Stimulated activated CD8-positive, alpha-beta memory T cell treated with anti-CD3 and anti-CD28 coated beads, Interleukin-15, amount 100 ng/mL, for 4 hours (primary cell): ENCODE measurements at places on chromosomes 3 and 15.

GRCh38 chr15:39887211-39887610 is 32.9 kb downstream of the GPR176 start:
- no peak for DNase-seq

- DNase-seq, result no peak
Observed at GRCh38 chr3:96958856-96959255, 144.5 kb downstream of the EPHA6 start.

- no peak for DNase-seq
Observed at GRCh38 chr3:159191447-159191846, 389.6 kb downstream of the MFSD1 start.

- DNase-seq, result no peak
Observed at GRCh38 chr3:131728898-131729642, 226.3 kb upstream of the MRPL3 start.

- DNase-seq, result no peak
Observed at GRCh38 chr3:50177346-50177745, 14.1 kb upstream of the GNAT1 start.

DNA sequence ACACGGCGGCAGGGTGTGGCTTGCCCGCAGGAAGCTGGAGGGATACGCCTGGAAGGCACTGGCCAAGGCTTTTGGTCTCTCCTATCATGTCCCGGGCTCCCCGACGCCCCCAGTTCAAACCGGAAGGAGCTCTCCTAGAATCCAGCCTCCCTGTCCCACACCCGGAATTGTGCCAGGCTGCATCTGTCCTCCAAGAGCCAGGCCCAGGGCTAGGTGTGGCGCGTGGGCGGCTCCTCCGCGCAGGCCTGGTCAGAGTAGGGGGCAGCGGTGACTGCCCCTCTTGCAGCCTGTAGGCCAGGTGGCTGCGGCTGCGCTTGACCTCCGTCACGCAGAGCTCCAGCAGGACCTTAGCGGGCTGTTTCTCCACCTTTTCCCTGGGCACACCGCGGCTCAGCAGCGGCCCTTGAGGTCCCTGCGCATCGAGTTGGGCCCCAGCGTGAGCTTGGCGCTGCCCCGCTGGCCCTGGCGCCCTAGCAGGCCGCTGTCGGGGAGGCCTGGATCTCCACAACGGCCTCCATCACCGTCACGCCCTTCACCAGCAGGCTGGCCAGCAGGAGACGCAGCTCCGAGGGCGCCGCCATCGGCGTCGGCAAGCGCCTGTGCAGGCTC is 15.9 kb upstream of the SIAH2 start:
- no peak for DNase-seq
